ENCODE measurements at places on chromosomes 4 and X.

DNA sequence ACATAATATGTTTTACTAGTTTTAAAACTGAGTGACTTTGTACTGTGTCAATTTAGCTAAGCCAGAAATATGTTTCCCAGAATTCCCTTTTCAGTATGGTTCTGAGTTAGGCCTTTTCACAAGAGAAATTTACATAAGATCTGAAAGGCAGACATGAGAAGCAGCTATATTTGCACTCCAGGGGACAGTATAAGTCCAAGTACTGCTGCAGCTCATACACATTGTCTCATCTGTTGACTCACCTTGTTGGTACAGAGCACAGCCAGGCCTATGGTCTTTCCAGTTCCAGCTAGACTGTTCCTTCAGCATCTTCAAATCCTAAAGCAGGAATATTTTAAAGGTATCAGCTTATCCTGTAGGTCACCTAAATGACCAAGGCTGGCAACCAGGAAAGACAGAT is 53.5 kb downstream of the BMP3 start:
- no peak for DNase-seq

DNA sequence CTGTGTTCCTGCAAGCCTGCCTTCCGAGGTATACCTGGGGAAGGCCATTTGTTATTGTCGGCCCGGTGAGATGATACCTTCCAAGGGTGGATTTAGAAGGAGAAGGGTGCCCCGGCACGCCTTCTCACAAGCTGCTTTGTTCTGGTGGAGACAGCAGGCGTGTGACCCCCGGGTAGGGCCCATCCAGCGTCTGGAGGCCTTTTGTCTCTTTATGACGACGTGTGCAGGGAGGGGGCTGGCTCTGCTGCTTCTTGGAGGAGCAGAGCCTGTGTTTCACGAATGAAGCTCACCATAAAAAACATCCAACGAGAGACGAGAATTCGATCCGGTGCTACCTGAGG is 45.3 kb downstream of the SHOX start:
- no peak for DNase-seq

DNA sequence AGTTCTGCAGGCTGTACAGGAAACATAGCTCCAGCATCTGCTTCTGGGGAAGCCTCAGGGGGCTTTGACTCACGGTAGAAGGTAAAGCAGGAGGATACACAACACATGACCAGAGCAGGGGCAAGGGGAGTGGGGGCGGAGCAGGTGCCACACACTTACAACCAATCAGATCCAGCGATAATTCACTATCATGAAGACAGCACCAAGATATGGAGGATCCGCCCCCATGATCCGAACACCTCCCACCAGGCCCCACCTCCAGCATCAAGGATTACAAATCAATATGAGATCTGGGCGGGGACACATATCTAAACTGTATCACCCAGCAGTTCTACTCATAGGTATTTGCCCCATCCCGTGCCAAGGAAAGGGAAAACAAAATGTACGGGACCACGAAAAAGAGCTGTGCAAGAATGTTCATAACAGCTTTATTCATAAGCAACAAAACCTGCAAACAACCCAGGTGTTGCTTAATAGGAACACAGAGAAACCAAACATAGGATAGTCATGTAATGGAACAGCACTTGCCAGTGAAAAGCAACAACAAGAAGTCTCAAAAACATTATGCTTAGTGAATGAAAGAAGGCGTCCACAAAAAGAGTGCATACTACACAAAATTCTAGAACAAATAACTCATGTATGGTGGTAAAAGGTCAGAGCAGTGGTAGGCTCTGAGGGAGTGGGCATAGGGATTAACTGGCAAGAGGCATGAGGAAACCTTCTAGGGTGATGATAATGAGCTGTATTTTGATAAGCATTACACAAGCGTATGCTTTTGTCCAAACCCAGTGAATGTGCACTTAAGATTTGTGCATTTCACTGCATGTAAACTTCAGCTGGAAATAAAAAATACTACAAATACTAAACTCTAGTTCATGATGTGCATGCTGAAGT is 130.9 kb upstream of the FAM9B start:
- no peak for DNase-seq

DNA sequence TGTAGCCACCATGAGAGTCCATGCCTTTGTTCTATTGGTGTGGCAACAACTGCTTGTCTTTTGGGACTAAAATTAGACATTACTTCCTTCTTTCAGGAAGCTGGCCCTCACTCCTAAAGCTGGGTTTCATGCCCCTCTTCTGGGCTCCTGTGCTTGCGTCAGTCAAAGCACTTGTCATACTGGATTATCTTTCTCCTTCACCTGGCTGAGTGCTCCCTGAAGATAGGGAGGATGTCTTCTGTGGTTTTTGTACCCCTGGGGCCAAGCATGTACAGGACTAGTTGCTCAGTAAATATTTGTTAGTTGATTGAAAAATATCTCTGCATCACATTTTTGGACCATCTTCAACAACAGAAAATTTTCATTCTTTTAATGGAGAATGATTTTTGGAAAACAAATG is 26.1 kb upstream of the LONRF3 start:
- DNase-seq = no peak

DNA sequence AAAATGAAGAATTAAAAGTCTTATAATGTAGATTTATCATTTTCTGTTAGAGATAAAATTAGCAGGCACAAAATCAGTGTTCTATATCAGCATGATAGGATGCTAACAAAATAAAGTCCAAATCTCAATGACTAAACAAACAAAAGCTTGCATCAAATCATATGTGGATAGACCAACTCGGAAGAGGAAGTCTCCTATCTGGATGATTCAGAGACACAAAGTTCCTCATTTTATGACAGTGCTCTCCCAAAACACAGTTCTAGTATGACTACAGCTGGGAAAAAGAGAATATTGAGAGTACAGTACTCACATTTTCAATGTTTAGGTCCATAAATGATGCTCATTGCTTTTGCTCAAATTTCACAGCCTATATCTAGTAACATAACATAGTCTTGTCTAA is 376.1 kb upstream of the CTSO start:
- DNase-seq = no peak

DNA sequence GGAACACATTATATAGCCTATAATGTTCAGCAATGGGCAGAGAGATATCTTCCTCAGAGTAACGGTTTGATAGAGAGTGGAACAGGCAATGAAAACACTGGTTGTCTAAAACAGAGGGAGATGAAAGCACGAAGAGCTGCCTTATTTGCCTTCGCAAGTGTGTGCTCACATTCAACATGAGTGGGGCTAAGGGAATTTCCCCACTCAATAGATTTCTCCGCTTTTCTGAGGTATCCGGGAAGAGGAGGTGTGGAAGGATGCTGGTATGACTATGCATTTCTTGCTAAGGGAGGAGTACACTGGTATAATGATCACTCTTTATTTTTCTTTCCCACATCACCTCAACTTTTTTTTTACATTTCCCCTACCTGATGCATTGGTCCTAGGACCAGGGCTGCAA is 7.8 kb upstream of the GPR82 start:
- DNase-seq = no peak

DNA sequence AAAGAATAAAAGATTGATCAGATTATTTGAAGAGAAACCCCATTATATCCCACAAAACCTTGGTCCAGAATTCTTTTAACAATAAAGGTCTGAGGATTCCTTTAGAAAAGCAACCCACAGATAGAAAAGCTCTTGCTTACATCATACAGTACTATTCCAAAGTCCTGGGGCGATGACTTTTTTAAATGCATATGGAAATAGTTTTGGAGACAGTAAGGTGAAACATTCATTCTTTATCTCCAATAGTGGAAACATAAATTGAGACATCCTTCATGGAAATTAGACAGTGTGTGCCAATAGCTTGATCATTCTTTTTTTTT is 85.7 kb upstream of the UCP1 start:
- DNase-seq = no peak

GRCh38 chr4:23978002-23978401 is 88.2 kb upstream of the PPARGC1A start:
- DNase-seq = no peak

DNA sequence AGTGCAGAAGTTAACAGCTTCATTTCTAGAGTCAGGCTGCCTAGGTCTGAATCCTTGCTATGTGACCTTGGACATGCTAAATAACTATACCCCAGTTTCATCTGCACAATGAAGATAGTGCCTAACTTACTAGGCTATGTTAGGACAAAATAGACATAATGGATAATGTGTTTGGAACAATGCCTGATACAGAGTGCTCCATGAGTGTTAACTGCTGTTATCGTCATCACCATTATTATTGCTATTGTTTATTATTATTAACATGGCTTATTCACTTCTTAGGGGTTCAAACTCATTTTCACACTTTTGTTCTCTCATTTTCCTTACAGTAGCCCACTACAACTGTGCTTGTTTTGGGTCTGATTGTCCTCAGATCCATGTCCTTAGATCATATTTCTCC is 467.7 kb downstream of the SH2D1A start:
- DNase-seq = no peak

GRCh38 chr4:129138810-129139496 is 43.0 kb downstream of the C4orf33 start:
- DNase-seq = no peak

All from progenitor cell of endocrine pancreas (in vitro differentiated cells).